ENCODE measurements at places on chromosomes 16 and 17. TPM values are rescaled to one million over a fixed set of nuclear protein-coding genes. Genes with fewer than 3 reads are reported as not detected.

DNA sequence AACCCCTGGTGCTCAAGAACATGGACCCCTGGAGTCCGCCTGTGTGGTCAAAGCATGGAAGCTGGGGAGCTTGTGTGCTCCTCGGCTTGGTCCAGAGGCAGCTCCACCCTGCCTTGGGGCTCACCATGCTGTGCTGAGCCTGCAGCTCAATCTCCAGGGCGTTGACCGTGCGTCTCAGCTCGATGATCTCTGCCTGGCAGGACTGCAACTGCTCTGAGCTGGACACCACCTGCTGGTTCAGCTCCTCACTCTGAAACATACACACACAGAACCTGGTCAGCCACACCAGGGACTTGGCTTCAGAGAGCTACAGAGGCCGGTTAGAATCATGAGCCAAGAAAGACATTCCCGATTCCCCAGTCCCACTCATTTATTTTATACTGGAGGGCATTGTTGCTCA, 2.7 kb downstream of the KRT35 start:
- no peak for DNase-seq

DNA sequence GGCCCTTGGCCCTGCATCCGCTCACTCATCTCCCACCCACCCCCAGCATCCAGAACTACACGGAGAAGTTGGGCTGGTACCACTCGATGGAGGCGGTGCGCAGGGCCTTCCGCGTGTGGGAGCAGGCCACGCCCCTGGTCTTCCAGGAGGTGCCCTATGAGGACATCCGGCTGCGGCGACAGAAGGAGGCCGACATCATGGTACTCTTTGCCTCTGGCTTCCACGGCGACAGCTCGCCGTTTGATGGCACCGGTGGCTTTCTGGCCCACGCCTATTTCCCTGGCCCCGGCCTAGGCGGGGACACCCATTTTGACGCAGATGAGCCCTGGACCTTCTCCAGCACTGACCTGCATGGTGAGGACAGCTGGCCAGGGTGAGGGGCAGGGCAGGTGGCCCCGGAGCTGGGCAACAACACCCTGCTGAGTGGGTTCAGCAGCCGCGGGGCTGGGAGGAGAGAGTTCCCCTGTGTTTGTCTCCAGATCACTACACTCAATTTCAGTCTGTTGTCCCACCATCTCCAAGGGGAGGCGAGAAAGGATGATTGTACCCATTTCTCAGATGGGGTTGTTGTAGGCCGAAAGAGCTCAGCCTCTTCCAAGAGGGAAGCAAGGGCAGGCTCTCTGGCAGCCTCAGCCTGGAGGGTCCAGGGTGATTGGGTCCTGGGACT, 14.4 kb downstream of the MMP15 start:
- DNase-seq, result no peak

- DNase-seq, result no peak
Measured at GRCh38 chr16:50736448-50736847, 5.4 kb upstream of the CYLD start.

TEKT5 gene
- total RNA-seq, result not detected

GRCh38 chr16:2077016-2077415, 29.2 kb downstream of the TSC2 start:
- no peak for DNase-seq

MFSD6L gene
- 0.43 TPM for total RNA-seq
